NCI-H774 (cell line): ENCODE measurements at places on chromosomes 6 and 20.

DNA sequence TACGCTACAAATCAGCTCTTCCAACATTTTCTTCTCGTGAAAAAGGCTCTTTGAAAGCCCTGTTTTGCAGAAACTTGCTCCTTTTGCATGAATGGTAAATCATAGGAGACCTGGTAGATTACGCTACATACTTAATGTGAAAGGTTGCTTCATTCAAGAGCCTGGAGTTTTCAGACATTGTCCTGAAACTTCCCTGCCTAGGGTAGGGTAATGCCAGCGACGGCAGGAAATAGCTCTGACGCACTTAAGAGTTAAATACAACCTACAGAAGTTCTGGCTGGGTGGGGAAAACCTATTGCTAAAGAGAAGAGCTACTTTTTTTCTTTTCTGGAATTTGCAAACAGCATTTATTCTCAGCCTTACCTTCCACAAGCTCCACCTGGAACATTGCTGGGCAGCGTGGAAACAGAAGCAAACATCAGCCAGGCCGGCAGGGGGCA is 144.5 kb downstream of the LPA start:
- DNase-seq, result no peak

- DNase-seq, result no peak
Observed at GRCh38 chr6:35498422-35499067, 1.7 kb upstream of the TEAD3 start.

- DNase-seq, result no peak
Observed at GRCh38 chr6:90456001-90456400, 130.9 kb downstream of the MAP3K7 start.

DNA sequence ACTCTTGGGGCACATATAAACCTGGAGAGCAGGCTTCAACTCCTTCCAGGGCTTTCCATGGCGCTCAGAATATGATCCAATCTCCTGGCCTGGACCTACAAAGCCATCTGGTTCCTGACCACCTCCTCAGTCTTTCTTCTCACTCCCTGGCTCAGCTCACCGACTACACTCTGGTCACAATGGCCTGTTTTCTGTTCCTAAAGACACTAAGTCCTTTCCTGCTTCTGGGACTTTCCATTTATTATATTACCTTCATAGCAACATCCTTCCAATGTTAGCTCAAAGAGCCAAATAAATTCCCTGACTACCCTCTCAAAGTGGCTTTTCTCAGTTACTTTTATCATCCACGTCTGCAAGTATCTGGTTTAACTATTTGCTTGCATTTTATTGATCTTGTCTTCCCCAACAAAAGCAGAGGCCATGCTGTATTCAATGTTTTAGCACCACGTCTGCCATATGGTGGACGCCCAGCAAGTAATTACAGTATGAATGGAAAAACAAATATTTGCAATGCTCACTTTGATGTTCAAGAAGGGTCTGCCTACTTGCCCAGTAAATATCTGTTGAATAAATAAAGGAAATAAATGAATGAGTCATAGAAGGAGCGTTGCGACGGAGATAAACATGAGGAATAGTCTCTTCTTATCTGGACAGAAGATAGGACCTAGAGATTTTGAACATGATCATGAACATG is 328.4 kb downstream of the ESR1 start:
- DNase-seq, result peak; percentile 87

DNA sequence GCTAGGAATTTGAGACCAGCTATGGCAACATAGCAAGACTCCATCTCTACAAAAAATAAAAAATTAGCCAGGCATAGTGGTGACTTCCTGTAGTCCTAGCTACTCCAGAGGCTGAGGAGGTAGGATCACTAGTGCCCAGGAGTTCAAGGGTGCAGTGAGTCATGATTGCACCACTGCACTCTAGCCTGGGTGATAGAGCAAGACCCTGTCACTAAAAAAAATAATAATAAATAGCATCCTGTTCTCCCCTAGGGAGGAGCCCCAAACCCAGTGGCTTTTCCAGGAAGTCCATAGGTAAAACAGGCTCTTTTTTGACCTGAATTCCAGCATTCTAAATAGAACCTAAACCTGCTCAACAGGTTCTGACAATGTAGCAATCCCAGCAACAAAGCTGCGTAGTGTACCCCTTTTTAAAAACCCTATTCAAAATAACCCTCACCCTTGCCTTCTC is 192.0 kb downstream of the ALDH8A1 start:
- no peak for DNase-seq

- DNase-seq, result no peak
Observed at GRCh38 chr20:10902174-10902573, 228.4 kb upstream of the JAG1 start.

GRCh38 chr6:35730745-35731413 is 6.0 kb upstream of the ARMC12 start:
- DNase-seq, result no peak

GRCh38 chr6:109302176-109302575 is 80.1 kb downstream of the CD164 start:
- no peak for DNase-seq

DNA sequence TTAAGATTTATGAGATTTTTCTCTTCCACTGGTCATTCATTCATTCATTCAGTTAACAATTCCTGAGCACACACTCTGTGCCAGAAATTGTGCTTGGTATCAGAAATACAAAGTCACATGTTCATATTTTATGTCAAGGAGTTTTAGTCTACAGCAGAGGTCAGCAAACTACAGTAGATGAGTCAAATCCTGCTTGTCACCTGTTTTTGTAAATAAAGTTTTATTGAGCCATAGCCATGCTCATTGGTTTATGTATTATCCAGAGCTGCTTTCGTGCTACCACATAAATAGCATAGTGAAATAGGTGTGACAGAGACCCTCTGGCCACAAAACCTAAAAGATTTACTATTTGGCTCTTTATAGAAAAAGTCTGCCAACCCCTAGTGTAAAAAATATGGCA is 46.8 kb downstream of the THEMIS start:
- no peak for DNase-seq

GRCh38 chr6:73657201-73657600 is 3.4 kb upstream of the SLC17A5 start:
- no peak for DNase-seq

- no peak for DNase-seq
Observed at GRCh38 chr20:60030471-60030870, 72.2 kb downstream of the CDH26 start.

GRCh38 chr6:169490246-169490641 is 211.6 kb downstream of the WDR27 start:
- DNase-seq, result peak; percentile 18

DNA sequence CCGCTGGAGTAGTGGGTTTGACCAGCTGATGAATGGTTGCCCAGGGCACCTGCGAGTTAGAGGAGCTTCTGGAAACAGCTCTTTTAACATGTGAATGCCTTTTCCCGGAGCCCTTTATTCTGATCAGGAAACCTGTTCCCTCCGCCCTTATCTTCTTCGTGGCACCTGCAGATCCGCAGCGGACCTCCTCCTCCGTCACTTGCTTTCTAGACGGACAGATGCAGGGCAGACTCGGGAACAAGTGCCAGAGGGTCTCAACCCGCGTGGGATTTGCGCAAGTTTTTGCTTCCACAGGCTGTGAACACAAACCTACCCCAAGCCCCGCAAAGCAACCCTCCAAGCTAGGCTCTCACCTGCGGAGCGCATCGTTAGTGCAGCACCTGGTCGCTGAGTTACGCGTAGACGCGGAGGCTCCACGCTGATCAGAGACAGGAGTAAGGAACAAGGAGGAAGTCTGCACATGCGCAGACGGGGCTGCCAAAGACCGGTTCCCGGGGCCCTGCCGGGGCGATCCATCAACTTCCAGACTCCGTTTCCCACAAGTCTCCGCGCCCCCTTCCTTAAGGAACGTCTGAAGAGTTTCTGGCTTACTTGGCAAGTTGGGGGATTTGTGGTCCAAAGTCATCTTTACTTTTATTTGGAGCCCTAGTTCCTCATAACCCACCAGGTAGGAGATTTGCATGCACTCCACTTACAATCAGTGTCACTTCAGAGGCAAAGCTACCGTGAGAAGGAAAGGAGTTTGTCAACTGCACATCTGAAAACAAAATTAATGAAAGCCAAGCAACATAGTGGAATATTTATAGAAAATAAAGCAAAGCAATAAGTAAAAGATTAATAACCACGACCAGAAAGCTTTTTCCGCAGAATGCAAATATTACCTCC is 52.7 kb upstream of the ELMO2 start:
- peak; percentile 54 for DNase-seq

DNA sequence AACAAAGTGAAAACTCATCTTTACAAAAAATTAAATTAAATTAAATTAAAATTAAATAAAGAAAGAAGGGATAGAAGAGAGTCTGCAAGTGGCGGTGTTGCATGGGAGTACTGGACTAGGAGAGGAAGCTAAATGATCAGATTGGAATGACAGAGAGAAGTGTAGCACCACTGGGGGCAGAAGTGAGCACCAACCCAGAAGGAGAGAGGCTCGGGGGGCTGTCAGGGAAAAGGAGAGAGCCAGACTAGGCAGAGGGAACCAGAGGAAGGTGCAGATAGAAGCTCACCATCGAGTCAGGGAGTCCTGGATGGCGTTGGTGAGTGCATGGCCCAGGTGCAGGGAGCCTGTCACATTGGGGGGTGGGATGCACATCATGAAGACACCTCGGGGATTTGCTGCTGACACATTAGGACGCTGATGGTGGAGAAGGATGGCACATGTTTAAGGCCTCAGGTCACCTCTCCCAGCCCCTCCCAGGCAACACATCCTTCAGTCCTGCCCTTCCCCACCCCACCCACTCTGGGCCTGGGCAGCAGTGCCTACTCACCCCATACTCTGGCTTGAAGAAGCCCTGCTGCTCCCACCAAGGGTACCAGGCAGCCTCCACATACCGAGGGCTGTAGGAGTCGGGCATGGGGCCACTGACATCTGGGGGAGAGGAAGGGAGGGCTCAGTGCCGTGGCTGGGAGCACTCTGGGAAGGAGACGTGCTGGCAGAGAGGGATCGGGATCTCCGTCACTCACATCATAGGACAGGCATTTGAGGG is 4.0 kb downstream of the VARS1 start:
- no peak for DNase-seq

- no peak for DNase-seq
Observed at GRCh38 chr20:39879296-39879695, 809.7 kb downstream of the MAFB start.

GRCh38 chr6:111759331-111759835 is 113.9 kb downstream of the FYN start:
- DNase-seq, result no peak

DNA sequence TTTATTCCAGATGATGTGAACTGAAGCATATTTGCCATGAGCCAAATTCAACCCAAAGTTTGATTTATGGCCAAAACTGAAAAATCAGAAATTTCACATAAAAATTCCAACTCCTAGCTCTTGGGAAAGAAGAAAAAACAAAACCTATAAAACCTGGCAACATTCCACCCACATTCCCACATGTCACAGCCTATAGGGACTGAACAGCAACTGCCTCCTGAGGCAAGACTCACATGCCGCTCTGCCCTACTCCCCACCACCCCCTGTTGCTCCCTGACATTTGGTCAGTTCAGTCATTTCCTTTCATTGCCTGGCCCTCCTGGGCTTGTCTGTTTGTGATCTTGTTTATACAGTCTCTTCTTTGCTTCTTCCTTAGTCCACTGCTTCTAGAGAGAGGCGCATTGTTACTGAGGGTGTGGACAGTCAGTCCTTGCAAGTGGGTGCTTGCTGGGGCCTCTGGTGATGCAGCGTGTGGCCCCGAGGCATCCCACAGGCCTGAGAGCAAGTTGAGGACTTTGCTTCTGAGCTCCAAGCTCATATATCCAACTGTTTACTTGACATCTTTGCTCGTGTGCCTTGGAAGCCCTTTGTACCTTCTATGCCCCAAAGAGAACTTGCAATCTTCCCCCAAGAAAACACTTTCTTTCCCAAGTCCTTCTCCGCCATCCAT is 31.4 kb downstream of the NFATC2 start:
- no peak for DNase-seq

- no peak for DNase-seq
Observed at GRCh38 chr6:5537967-5538366, 276.7 kb downstream of the FARS2 start.

DNA sequence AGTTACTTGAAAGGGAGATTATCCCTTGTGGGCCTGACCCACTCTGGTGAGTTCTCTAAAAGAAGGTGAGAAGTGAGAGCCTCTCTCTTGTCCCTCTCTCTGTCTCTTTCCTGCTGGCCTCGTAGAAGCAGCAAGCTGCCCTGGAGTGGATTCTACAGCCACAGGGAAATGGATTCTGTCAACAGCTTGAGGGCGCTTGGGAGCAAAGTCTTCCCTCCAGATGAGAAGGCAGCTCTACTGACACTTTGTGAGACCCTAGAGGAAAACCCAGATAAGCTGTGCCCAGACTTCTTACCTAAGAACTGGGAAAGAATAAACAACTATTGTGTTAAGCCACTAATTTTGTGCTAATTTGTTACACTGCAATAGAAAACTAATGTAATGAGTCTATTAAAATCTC is 39.9 kb downstream of the ANKRD60 start:
- no peak for DNase-seq

DNA sequence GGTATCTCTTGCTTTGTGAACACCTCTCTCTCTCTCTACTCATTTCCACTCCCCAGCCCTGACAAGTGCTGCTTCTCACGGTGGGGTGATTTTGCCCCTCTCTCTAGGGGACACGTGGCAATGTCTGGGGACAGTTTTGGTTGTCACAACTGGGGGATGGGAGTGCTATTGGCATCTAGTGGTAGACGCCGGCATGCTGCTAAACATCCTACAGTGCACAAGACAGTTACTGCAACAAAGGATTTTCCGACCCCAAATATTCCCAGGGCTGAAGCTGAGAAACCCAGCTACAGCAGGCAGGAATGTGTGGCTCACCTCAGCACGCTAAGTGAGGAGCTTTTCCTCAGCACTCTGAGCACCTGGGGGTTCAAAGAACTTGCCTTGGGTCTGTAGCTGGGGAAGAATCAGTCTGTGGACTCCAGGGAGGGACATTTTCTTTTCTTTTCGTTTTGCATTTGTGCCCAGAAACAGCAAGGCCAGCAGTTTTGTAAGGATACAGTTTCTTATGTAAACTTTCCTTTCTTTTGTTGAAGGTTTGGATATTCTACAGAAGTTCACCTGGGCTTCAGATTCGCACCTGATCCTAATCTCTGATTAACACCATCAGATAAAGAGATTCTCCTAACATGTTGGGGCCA is 246.9 kb upstream of the ZFP64 start:
- DNase-seq, result no peak

- no peak for DNase-seq
Observed at GRCh38 chr6:169745405-169745804, 6.0 kb downstream of the DYNLT2 start.

- DNase-seq, result no peak
Observed at GRCh38 chr6:88359530-88360202, 193.5 kb upstream of the CNR1 start.

- DNase-seq, result no peak
Observed at GRCh38 chr6:159116343-159116742, 52.9 kb upstream of the FNDC1 start.
